Activated CD4-positive, alpha-beta T cell treated with anti-CD3 and anti-CD28 coated beads for 4 hours (primary cell): ENCODE measurements at places on chromosomes 16 and 17.
A peak's percentile ranks its signal among the peaks of the same experiment; 100 is the strongest.

GRCh38 chr17:56175299-56175955 is 22.2 kb downstream of the ANKFN1 start:
- DNase-seq, result no peak

- no peak for DNase-seq
Measured at GRCh38 chr16:1182316-1182671, 29.4 kb downstream of the CACNA1H start.

DNA sequence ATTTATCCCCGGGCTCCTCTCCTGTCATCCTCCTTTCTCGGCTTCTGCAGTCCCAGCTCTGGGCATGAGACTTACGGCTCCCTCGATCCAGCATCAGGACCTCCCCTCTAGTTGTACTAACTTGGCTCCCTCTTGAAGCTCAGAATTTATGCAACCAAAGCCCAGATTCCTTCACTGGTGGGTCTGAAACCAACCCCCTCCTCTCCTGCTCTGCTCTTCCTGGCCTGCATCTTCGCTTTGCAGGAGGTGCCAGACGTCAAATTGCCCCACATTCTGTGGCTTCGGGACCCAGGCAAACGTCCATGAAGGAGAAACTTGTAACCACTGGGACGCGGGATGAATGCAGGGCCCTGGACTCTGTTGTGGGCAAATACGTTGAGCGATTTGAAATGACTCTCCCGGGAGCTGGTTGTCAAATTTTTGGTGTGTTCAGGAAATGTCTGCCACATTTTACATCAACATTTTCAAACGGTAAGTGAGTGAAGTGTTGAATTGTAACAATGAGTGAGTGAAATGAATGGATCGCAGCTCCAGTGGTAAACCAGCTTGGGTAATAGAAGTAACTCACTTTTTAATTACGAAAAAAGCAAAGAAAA is 29.3 kb upstream of the ELAC2 start:
- no peak for DNase-seq

DNA sequence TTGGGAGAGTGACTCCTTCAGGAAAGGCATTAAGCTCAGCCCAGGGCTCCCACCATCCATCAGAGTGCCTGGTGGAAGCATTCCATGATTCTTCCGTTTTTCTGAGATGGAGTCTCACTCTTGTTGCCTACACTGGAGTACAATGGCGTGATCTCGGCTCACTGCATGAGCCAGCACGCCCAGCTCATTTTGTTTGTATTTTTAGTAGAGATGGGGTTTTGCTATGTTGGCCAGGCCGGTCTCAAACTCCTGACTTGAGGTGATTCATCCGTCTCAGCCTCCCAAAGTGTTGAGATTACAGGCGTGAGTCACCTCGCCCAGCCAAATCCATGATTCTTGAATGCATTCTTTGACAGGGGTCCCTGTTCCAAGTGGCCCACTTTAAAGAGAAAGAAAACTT is 23.1 kb downstream of the MIS12 start:
- no peak for DNase-seq

- DNase-seq, result peak; percentile 80
Measured at GRCh38 chr16:78770353-78771091, 671.1 kb downstream of the WWOX start.

DNA sequence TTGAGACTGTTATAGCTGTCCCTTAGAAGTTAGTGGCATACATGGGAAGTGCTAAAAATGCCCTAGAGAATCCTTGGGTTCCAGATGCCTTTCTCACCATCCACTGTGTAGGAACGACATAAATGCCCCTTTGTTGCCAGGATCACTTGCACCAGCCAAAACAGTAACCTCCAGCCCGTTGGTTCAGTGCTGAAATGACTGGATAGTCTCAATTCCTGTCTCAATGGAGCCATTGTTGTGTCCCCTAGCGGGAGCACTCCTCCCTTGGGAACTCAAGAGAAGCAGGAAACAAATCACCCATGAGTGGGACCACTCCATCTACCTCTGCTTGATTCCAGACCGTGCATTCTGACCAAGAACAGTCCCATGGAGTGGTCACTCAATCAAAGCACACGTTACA is 23.1 kb downstream of the MPHOSPH6 start:
- no peak for DNase-seq

- peak; percentile 51 for DNase-seq
Measured at GRCh38 chr17:81831957-81832607, 1.0 kb downstream of the MCRIP1 start.

GRCh38 chr16:7492122-7492521 is 159.5 kb downstream of the RBFOX1 start:
- DNase-seq, result no peak

DNA sequence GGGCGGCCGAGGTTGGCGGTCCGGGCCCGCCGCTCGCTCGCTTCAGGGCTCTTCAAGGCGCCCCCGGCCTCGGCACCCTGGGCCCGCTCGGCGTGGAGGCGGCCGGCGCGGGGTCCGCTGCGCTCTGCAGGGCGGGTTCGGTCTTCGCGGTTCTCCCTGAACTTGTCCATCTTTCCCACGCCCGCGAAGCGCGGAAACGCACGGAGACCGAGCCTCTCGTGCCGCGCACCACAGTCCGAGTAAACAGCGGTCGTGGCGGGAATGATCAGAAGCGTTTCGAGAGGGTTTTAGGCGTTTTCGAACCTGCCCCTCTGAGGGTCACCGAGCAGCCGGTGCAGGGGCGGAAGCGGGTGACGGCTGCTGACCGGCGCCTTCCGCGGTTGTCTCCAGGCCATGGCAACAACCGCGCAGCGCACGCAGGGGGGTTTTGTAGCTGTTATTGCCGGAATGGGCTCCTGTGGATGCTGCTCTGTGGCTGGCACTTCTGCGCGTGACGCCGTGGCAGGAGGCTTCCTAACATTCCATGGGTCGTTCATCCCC is 414 bp downstream of the NARF start:
- DNase-seq, result no peak

DNA sequence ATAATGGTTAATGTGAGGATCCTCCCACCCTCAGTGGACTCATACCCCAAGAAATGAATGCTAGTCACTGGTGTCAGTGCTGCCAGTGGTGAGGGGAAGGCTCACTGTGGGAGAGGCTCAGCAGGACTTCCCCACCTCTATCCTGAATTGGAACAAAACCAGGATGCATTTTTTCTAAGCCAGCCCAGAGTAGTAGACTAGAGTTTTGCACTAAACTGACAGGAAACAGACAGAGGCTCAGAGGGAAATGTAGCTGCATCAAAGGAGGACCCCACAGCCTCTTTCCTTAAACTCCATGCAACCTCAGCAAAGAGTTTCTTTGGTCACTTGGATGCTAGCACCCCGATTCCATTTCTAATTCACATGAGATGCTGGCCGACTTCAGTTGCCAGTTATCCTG is 10.7 kb upstream of the SKAP1 start:
- DNase-seq, result no peak

DNA sequence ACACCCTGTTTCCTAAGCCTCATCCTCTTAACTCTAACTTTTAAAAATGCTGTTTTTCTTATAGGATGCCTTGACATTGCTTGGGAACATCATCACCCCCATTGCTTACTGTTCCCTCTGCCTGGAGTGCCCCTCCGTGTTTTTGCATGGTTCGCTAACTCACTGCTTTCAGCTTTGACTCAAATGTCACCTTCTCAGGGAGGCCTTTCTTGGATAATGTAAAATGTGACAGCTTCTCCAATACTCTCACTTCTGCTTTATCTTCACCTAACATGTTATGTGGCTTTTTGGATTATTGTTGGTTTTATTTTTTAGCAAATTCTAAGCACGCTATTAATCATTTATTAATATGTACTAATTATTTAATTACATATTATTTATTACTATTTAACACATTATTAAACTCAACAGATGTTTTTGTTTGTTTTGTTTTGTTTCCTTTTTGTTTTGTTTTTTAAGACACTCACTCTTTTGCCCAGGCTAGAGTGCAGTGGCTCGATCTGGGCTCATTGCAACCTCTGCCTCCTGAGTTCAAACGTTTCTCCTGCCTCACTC is 3.8 kb downstream of the CRYM start:
- DNase-seq, result no peak

DNA sequence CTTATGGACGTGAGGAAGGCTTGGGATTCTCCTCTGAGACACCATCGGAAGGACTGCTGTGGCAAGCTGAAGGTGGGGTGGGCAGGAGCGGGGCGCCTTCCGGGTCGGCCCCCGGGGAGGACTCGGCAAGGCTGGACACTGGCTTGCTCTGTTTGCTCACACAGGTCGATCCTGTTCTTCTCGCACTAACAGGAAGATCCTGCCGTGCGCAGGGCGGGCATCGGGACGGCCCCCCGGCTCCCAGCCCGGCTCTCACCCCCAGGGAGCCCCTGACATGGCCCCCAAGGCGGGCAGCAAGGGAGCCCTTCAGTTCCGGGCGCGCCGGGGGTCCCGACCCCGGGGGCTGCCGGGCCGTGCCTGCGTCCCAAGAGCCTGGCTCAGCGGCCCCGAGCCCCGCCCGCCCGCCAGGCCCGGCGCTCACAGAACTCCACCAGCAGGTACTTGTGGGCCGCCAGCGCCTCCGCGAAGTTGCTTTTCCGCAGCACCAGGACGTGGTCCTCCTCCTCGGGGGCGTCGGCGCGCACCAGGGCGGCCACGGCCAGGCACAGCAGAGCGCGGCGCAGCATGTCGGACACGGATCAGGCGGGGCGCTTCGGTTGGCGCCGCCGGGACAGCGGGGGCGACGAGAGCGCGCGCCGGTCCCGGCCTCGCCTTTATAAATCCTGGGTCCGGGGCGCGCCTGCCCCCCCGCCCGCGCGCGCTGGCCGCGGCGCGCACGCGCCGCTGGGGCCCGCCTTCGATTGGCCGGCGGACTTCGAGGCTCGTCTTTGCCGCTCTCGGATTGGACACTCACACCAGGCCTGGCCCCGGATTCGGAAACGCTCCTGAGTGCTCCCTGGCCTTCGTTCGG is at the start of gene P4HB:
Gene P4HB, minus strand, starts transcription at position 630 of the 850 bp plus-strand sequence. Its CDS starts 64 bp downstream, at position 566.
- no peak for DNase-seq

DNA sequence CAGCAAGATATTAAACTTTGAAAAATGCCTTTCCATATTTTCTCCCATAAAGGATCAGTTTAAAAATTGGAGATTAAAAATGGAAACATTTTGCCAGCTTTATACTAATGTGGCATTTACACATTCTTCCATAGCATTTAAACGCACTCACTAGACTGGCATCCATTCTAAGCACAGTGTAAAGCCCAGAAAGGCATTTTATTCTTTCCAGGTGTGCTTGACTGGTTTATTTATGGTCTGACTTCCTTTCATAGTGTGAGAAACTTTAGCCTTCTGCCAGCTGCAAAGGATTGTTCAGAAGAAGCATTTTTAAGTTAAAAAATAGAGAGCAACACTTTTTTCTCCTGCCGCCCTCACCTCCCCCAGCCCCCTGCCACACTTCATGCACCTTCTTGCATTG is 271.7 kb upstream of the PSMD7 start:
- no peak for DNase-seq

DNA sequence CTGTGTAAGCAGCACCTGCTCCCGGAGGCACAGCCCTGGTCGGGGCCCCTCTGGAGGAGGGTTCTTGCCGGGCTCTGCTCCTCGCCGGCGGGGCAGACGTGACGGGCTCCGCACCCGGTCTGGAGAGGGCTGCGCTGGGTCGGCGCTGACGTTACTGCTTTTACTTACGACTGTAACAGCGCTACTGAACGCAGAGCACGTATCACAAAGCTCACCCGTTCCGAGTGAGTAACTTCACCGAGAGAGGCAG is 1.3 kb upstream of the RAB40C start:
- DNase-seq, result peak; percentile 57

DNA sequence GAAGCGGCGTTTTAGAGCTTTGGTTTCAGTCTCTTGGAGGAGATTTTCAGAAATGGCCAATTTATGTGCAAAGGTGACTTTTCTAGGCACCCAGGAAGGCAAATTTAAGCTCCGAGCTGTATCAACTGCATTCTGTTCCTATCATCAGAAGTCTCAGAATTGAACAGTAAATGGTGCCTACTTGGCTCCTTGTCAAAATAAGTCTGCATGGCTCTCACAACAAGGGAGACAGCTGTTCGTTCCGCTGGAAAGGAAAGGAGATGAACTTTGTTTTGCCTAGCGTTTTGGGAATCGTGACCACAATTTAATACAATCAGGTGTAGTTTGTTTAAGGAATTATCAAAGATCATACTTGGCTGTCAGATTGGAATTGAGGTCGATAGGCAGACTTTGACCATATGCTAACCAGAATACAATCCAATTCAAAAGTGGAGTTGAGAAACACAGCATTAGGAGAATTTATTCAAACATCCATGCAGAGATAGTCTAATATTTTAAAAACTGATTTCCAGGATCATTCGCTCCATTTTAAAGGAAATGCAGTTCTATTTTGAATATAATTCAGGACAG is 139.4 kb downstream of the CPPED1 start:
- DNase-seq, result no peak

DNA sequence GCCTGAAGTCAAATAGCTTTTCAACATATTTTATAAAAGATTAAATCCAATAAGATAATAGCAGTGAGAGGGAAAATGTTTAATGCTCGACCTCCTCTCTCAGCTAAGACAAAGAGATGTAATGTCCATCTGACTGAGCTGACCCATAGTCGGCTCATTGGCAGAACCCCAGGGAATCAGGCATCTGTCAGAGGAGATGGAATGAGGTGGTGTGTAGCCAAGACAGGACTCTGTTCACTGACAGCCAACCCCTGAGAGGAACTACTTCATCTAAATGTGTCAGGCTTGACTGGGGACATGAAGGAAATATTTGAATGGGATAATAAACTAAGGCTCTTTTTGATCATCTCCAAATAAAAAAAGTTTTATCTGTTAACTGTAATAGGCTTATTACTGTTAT is 188.0 kb downstream of the CDH11 start:
- no peak for DNase-seq

DNA sequence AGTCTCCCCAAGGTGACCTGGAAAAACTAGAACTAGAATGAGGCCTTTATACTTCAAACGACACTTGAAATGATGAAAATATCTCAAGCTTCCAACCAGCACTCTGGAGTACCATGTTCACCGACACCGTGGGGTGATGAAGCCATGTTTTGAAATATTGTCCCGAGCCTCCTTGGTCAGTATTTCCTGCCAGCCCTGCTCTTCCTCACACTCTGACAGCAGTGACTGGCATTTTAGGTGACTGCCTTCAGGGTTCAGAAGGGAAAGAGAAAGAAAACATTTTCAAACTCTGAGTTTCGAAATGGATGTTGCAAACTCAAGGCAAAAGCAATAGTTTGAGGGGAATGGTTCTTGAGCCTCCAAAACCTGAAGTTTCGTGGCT is 39.3 kb upstream of the IRX6 start:
- no peak for DNase-seq

DNA sequence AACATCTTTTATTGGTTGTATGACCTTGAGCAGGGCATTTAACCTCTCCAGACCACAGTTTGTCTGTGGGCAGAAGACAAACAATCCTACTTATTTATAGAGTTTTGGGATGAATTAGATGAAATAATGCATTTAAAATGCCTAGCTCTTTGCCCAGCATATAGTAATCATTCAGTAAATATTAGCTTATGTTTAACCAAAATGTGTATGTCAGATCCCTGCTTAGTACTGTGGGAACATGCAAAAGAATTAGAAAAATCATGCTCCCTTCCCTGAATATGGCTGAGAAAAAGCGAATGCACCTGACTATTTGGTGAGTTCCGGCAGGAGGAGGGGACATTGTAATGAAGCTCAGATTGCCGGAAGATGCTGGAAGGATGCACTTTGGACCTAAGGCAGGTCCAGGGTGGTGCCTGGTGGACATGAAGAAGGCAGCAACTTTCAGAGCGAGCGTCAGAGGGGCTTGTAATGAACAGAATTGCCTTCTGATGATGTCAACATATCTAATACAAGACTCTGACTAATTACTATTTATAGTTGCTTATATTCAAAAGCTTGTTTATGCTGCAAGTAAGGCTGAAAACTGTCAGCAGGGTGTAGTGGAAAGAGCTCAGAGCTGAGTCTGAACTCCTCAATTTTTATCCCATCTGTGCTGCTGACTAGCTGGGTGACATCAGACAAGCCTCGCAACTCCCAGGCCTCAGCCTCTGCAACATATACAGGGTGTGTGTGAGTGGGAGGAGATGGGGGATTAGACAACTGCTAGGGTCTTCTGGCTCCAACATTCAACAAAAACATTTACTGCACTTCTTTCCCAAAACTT is 221.2 kb downstream of the PRKCA start:
- no peak for DNase-seq
